ENCODE measurements at places on chromosomes 12 and 14.
A peak's percentile ranks its signal among the peaks of the same experiment; 100 is the strongest.

DNA sequence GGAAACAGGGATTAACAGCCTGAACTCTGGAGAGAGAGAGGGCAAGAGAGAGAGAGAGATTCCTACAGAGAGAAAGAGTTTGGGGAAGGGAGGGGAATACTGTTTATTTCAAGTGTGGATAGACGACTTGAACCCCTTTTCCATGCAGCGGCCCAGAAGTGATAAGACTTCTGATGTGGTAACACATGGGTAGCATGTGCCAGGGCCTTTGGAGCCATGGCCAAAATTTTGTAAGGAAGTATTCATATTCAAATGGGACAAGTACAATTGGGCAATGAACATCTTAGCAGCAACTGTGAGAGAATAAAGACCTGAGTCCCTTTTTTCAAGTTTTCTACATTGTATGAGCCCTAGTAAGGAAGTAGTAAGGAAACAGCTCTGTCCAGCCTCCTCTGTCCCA is 42.4 kb upstream of the CCDC196 start:
- DNase-seq: no peak

GRCh38 chr12:116028619-116029018 is 248.9 kb downstream of the MED13L start:
- no peak for DNase-seq

- no peak for DNase-seq
Measured at GRCh38 chr14:21518725-21519124, 7.4 kb downstream of the SALL2 start.

DNA sequence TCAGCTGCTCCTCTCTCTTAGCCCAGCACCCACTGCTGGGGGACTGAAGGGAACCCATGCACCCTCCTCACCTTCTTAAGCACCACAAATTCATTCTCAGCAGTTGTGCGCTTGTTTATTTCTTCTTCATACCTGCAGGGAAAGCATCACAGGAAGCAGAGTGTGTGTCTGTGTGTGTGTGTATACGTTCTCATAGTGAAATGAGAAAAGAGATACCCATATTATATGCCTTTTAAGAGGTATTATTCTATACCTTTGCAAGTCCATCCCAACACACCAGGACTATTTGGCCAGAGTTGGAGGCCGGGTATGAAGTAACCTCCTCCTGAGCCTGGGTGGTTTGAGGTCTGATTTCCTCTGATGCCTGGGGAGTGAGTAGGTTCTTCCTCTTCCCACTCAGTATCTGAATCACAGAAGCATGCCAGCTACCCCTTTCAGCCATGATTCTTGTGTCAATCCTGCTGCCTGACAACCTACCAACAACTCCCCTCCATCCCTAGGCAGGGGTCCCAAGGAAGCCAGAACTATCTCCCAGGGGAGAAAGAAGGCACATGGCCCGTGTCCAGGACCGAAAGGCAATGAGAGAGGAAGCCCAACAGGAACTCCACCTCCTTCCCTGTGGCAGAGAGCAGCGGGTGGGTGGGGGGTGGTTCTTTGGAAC is 3.0 kb downstream of the KRT73 start:
- DNase-seq: no peak

- no peak for DNase-seq
Measured at GRCh38 chr12:50258167-50258551, 25.2 kb downstream of the LIMA1 start.

- no peak for DNase-seq
Measured at GRCh38 chr14:50985124-50985858, 41.0 kb upstream of the PYGL start.

DNA sequence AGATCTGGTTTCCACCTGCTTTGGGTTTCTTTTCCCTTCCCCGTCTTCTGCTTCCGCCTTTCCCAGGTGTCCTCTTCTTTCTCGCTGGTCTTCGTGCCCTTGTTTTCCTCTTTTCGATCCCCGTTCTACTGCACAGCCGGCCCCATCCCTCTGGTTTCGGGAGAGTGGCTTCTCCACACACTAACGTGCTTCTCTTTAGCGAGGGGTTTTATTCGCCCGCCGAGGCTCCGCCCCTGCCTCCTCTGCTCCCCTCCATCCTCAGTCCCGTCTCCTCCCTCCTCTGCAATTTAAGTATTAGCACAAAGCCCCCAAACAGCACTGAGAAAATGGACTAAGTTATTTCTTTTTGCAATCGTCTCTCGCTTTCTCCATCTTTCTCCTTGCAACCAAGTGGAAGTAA is at the start of gene SLC7A8:
Gene SLC7A8 (minus strand): TSS at position 182 of the 400 bp plus-strand sequence. CDS start 746 bp downstream, outside the sequence.
- peak; percentile 16 for DNase-seq

GRCh38 chr12:99983456-99984258 is 1.1 kb downstream of the ANKS1B start:
- no peak for DNase-seq

All from stimulated activated CD8-positive, alpha-beta memory T cell treated with anti-CD3 and anti-CD28 coated beads, Interleukin-7, amount 100 ng/mL, for 1 hour (primary cell).